Activated naive CD8-positive, alpha-beta T cell treated with anti-CD3 and anti-CD28 coated beads, Interleukin-2, amount 50 U/mL, for 16 hours (primary cell): ENCODE measurements at places on chromosomes 3 and 15.

GRCh38 chr3:64460877-64461276 lies 226.9 kb downstream of the ADAMTS9 start:
- no peak for DNase-seq

DNA sequence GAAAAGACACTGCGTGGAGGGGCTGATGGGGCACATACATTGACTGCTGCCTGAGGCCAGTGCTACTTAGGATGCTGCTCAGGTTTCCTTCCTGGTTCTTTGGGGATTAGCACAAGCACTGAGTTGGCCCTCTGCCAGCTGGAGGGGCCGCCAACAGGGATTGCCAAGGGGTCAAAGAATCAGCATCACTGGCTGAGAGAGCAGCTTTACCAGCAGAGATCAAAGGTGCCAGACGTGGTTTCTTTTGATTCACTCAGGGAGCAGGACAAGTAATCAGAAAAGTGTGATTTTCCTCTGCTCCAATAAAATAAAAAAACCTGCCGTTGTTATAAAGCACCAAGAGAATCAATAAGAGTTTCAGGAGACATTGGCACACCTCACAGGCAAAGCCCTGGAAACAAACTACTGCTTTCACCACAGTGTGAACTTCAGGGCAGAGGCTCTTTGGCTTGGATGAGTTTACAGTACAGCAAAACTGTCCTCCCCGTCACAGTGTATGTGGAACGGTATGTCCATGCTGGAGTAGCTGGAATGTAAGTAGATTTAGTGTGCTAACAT lies 45.8 kb upstream of the FSIP1 start:
- no peak for DNase-seq

GRCh38 chr3:101131767-101132166 lies 138.5 kb upstream of the ABI3BP start:
- DNase-seq, result no peak

- DNase-seq, result no peak
These were observed 107.0 kb downstream of the ALCAM start for GRCh38 chr3:105473521-105474223.

DNA sequence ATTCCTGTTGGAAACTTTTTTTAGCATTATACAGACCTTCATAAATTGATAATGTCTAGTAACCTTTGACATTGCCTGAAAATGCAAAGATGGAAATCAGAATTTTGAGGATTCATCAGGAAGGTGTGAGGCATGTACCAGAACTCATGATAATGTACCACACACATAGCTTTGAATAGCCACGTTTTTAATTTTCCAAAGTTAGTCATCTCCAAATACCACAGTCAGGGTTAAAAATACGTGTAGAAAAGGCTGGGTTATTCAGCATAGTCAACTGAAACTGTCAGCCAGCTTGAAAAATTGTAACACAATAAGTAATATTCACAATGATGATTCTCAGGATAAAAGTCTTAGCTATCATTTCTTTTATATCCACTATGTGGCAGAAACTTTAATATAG lies 102.0 kb upstream of the THRB start:
- no peak for DNase-seq

GRCh38 chr3:120908795-120909601 lies 993 bp downstream of the STXBP5L start:
- no peak for DNase-seq

GRCh38 chr3:76369170-76369569 lies 583.8 kb upstream of the ZNF717 start:
- no peak for DNase-seq

DNA sequence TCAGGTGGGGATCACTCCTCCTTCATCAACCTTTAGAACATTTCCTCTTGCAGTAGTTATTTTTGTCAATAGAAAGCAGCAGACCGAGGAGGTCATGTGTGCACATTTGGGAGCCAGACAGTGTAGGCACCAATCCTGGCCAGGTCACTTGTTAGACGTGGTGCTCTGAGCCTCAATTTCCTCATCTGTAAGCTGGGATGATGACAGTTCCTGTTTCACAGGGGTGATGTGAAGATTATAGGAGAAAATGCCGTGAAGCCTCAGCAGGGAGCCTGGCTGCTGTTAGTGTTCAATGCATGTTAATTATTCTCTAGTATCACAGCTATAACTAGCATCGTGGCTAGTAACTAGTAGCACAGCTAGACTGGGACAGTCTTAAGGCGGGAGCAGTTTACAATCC lies 64.7 kb downstream of the ATP2B2 start:
- DNase-seq, result no peak

DNA sequence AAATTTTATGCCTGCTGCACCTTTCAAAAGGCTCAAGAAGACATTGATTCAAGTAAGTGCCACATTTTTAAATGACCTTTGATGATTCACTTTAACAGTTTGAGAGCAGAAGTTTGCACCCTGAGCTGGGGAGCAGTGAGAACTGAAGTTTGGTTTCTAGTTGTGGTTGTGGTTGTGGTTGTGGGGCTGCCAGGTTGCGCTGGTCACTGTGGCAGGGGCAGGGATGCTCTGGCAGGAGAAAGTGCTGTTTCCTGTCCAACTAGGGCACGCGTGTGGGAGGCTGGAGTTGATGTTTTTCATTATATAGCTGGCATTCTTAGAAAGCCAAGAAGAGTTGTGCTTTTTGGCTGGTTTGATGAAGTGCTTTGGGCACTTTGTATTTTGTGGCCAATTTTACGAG lies 339.7 kb upstream of the NR2F2 start:
- no peak for DNase-seq

DNA sequence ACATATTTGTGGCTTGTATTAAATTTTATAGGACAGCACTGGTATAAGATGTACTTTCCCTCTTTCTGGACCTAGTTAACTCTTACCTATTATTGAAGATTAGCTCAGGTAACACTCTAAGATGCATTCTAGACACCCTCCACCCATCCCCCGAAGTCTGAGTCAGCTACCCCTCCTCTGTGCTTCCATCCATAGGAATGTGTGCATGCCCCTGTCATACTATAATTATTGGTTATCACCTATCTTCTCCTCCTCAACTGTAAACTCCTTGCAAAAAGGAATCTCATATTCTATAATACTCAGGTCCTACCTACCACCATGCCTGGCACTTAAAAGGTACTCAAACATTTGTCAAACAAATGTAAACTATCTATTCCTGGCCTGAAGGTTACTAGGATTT lies 3.0 kb downstream of the PEAK1 start:
- DNase-seq, result no peak

DNA sequence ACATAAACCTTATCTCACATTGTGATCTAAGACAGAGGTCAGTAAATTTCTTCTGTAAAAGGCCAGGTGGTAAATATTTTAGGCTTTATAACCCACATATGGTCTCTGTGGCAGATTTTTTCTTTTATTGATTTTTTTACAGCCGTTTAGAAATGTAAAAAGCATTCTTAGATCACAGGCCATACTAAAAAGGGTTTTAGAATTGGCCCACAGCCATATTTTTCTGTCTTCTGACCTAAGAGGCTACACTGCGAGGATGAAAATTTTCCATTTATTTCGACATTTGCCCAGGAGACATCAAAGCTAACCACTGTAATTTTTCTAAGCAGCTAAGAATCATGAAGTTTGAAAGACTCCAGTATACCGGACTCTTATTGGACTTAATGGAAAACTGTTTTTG lies 377.2 kb upstream of the SGO1 start:
- DNase-seq, result no peak

DNA sequence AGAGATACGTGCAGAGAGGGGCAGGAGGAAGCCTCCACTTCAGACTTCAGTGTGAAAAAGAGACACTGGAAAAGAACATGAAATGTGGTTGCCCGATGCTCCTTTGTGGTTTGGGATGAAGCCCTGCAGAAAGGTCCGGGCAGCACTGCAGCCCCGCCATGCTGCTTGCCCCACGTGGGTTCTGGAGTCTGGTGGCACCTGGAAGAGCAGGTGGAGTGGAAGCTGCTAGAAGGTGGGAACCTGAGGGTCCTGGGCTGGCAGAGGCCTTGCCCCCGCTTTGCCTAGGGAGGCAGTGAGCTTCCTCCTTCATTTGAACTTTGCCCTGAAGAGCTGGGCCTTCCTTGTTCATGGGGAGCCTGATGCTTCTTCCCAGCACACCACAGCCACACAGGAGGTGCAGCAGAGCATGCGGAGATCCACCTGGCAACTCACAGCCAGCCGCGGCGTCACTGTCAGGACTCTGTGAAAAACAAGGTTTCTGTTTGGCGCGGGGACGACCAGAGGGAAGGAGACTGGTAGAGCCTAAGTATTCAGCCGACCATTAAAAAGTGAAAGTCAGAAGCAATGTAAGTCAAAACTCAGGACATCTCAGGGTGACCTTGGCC lies 59.0 kb downstream of the APBA2 start:
- DNase-seq, result no peak

GRCh38 chr3:7950890-7951289 lies 550.7 kb upstream of the LMCD1 start:
- no peak for DNase-seq

- no peak for DNase-seq
These were observed 87.5 kb downstream of the GAP43 start for GRCh38 chr3:115710799-115711198.

DNA sequence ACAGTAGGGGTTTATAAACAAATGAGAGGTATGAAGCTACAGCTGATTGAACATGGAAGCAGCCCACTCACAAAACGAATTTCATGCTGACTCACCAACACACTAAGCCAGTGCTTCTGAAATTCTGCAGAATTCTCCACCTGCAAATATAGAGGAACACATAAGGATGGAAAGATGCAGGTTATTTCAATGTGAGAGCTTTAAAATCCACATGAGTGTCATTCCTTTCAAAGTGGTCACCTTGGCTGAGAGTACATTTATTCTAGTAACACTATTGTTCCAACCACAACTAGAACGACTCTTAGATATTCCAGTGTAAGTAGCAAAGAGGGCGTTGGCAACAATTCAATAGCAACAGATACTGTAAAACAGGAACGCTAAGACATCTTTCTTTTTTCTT lies 189.9 kb upstream of the TSC22D2 start:
- no peak for DNase-seq

DNA sequence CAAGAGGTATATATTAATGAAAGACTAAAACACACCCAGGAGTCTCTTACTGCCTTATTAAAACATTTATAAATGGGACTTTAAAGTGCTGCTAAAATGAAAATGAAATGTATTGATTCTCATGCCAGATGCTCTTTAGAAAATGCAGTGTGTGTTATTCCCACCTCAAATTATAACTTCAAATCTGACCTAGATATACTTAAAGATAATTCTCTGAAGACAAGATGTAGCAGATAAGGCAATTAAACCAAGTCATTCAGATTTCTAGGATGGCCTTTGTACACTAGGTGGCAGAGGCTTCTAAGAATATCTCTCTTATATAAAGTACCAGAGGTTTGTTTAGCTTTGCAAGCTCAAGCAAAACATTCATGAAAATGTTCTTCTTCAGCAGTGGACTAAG lies 26.9 kb upstream of the GOLGA8B start:
- no peak for DNase-seq

- DNase-seq, result no peak
These were observed 101.6 kb upstream of the LPP start for GRCh38 chr3:188052169-188053035.

DNA sequence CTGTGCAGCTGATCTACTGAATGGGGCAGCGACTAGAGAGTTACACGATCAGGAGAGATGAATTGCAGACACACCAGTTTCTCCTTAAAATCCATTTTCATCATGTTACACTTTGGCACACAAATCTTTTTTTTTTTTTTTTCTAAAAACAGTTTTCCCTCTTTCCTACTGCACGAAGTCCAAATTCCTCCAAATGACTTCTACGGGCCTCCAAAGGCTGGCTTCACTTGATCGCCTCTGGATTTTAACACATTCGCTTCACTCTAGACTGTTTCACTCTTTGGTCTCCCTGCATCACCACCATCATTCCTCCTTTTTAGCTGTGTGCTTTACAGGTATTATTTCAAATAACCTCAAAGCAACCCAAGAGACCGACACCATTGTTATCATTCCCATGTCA lies 268.6 kb downstream of the RORA start:
- no peak for DNase-seq

DNA sequence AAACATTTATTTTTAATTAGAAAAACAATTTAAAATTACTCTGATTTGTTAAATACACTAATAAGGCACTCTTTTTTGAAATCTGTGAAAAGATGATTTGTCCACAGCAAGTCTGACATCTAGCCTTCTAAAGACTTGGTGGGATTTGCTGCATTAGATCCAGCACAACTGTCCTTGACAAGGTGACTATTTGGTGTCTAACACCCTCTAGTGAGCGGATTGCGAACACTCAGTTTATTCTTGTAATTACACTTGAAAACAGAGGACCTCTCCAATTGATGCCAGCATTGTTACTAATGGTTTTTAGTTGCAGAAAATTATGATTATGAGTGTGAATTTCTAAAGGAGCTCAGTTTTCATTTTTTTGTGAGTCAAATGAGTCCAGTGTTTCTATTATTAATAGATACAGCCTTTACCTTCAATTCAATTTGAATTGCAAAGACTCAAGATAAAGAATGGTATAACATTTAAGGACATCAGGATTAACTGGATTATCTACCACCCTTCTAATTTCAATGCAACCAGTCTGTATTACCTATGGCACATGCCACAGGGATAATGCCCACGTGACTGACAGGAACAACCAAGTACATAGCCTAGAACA lies 29.7 kb upstream of the STRIT1 start:
- DNase-seq, result no peak

GRCh38 chr3:8593021-8593827 lies 51.4 kb downstream of the SSUH2 start:
- DNase-seq, result no peak

DNA sequence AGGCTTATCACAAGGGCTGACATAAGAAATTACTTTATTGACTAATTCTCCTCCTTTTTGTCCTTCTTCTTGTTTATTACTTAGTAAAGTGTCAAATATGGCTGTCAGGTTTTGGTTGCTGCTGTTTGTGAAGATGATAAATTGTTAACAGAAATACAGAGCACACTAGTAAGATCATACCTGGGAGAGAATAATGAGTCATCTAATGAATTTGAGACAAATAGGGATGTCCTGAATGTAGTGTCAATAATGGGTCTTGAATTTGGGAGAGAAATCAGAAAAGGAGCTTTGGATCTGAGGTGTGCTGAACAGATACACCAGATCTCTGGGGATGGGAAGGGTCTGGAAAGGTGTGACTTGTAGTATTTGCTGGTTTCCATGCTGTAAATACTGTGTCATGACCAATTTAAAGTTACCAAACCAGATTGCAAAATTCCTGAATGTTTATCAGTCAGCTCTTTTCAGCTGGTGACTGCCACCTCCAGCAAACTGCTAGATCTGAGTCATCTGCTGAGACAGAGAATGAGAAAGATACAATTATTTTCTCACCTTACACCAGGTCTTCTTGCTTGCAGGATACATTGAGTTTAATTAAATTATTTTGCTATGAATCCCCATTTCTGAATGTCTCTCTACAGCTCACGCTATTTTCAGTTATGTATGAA lies 76.7 kb upstream of the SATB1 start:
- no peak for DNase-seq
